Natural killer cell treated with Interleukin-12 subunit alpha and Interleukin-12 subunit beta and Interleukin-15 and Interleukin-18, amount 100 ng/mL, for 72 hours (primary cell): ENCODE measurements at places on chromosomes 12 and 14.
A peak's percentile ranks its signal among the peaks of the same experiment; 100 is the strongest.

DNA sequence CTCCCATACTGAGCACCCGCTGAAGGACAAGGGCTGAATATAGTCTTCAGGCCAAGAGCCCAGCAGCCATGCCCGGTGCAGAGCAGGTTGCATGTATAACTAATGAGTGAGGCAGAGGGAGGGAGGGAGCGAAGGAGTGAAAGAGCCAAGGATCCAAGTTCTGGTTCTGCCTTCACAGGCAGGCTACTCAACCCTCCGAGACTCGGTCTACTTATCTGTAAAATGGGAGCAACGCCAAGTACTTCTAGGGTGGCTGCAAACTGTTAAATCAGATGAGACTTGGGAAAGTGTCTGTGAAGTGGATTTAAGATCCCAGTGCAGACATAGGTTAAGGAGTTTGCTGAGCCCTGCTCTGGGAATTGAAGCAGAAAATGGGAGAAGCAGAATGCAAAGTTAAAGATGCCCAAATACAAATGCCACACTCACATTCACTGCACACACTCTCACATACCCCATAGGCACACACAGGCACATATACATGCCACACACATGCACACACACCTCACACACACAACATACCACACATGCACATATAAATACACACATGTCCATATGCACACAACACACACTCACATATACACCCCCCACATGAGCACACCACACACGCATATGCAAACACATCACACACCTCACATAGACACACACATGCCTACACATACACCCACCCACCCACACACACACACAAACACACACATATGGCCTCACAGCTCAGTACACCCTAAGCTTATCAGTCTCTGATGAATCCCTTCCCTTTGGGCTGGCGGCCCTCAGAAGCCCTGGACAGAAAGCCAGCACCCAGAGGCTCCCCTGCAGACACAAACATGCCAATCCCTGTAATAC is 76.7 kb downstream of the PITPNM2 start:
- peak overlapping the region; percentile 84 for H3K4me3 ChIP-seq
- H3K36me3 ChIP-seq, result no peaks in the 10 kb centered on the region
- no peak for DNase-seq
- peak overlapping the region; percentile 92 for H3K27ac ChIP-seq

DNA sequence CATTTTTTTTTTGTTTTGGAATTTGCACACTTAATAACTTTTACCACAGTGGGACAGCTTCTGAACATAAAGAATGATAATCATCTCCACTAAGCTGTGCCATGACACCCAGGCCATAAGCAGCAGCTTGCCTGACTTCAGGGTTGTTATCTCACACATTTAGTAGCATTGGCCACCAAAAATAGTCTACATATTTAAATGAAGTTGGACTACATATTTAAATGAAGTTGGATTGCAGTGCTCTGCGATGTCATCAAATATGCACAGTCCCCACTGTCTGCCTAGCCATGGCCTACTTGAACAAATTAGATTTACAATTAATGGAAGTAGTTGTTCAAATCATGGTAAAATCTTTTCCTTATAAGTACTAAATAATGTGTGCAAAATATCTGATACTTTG is 101.0 kb downstream of the KLRB1 start:
- no peaks in the 10 kb centered on the region for H3K36me3 ChIP-seq
- H3K27ac ChIP-seq, result no peak overlapping the region

- H3K4me3 ChIP-seq, result no peak overlapping the region
- no peak for DNase-seq
- H3K27me3 ChIP-seq, result peaks cover 5% of the 10 kb centered on the region
- H3K4me1 ChIP-seq, result peaks cover 6% of the 10 kb centered on the region
These were observed 7.8 kb upstream of the NXPH4 start for GRCh38 chr12:57208631-57209282.

DNA sequence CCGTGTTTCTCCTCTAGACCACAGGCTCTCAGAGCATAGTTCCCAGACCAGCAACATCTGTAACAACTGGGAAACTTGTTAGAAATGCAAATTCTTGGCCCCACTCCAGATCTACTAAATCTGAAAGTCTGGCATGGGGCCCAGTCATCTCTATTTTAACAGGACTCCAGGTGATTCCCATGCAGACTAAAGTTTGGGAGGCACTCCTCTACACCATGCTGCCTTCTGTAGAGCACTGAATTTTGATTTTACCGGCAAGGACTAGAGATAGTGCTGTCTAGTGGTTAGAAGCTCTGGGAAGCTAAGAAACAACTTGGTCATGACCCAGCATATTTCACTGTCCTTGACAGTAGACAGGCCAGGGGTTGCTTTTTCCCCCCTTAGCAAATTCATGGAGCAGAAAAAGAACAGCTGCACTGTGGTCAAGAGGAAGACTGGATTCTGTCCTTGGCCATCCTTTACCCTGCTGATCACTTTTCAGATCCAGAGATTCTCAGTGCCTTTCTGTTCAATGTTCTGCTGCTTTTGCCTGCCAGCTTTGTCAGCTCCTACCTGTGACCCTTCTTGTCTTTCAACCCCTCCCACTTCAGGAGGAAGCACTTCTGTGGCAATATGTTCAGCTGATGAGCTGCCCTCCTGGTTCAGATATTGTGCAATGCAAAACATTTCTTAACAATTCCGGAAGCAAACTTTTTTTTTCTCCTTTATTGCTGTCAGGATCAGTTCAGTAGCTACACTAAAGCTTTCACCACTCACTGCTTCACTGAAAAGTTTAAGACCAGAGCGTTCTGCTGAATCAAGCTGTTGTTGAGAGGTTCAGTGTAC is 133.8 kb upstream of the NUDT4 start:
- peak overlapping the region; percentile 37 for H3K4me3 ChIP-seq
- H3K27me3 ChIP-seq, result no peaks in the 10 kb centered on the region
- peak overlapping the region; percentile 90 for H3K27ac ChIP-seq
- DNase-seq, result peak; percentile 63

- no peak overlapping the region for H3K27ac ChIP-seq
- H3K4me1 ChIP-seq, result no peaks in the 10 kb centered on the region
- no peak for DNase-seq
- H3K36me3 ChIP-seq, result no peaks in the 10 kb centered on the region
- no peaks in the 10 kb centered on the region for H3K27me3 ChIP-seq
These were observed 161.6 kb downstream of the PLCZ1 start for GRCh38 chr12:18576104-18576626.

DNA sequence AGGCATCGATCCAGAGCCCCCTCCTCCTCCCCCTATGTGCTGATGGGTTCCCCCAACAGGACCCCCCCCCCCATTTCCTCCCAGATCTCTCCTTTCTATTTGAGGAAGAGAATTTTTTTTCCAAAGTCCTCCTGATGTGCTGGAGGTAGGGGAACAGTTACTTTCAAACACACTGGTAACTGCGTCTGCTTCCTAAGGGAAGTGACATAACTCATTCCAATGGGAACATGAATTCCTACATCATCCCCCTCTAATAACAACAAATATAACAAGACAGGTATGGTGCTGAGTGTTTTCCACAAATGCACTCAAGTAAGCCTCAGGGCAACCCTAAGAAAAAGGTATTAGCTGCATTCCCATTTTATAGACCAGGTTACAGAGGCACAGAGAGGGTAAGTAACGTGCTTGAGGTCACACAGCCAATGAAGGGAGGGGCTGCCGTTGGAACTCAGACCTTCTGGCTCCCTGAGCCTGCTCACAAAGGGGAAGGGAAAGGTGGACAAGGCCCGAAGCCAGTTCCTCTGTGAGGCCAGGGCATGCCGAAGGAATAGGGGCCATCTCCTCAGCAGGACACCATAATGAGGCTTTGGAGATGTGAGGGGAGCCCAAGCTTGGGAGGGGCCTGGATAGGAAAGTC is 121.1 kb upstream of the NCOR2 start:
- peak overlapping the region; percentile 51 for H3K27ac ChIP-seq
- H3K36me3 ChIP-seq, result peaks cover 8% of the 10 kb centered on the region
- H3K4me3 ChIP-seq, result peak overlapping the region; percentile 20
- peaks cover 29% of the 10 kb centered on the region for H3K27me3 ChIP-seq
